H1 (cell line): ENCODE measurements at places on chromosomes 7 and 10. TPM values are rescaled to one million over a fixed set of nuclear protein-coding genes. Genes with fewer than 3 reads are reported as not detected.

DNA sequence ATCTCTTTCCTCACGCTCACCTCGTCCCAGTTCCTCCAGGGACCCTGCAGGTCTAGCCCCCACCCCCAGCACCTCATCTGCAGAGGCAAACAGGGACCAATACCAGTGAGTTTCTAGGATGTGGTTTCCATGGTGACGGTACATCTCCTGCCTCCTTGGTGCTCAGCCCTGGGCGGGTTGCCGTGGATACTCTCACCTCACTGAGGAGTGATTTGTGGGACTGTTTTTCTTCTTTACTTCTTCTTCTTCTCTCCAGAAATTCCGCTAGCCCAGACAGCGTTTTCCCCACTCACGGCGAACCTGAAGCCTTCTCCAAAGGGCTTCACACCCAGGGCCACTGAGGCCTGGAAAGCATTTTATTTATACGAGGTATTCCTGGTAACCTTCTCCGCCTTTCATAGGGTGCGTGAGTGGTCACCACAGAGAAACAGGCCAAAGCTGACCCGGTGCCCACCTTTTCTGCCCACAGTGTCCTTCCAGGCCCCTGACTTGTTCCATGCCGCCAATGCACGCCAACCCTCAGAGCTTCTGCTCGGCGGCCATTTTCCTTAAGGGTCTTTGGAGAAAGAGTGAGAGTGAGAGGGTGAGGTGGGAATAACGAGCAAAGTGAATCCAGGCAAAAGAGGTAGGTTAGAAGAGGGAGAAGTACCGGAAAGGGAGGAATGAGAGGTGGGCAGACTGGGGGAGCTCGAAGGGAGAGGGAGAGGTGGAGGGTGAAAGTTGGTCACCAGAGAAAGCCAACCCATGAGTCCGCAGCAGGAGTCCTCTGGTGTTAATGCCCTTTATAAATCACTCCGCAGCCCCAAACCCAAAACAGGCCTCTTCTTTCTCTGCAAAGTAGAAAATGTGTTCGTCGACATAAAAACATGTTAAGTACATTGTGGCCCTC lies 15.5 kb downstream of the FAM241B start:
- DNase-seq, result no peak

- no peak for DNase-seq
Observed at GRCh38 chr7:18020138-18020715, 7.4 kb downstream of the PRPS1L1 start.

DNA sequence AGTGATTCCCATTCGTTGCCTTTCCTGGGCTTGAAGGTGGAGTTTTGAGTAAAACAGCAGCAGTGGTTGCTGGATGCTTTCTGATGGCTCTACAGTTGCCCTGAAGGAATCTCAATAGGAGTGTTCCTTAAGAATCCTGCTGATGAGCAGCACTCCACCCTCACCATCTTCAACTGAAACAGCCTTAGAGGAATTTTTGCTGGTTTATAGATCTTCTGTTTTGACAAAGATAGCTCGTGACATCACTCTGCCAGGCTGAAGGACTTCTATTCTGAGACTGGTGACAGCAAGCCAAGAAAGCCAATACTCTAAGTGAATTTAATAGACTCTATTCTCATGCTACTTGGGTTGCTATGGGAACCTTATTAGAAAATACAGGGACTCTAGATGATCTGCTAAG lies 1014.7 kb downstream of the NRG3 start:
- DNase-seq, result no peak

Gene FAM180A
- total RNA-seq, result not detected in 2 replicates

Gene GTF2IRD1
- 45.4 and 46.5 TPM in 2 replicates for total RNA-seq

- DNase-seq, result no peak
Observed at GRCh38 chr10:61781969-61782403, 119.3 kb downstream of the CABCOCO1 start.

- no peak for DNase-seq
Observed at GRCh38 chr10:110408943-110409342, 88.8 kb upstream of the DUSP5 start.

Gene PTF1A
- not detected in 2 replicates for total RNA-seq

DNA sequence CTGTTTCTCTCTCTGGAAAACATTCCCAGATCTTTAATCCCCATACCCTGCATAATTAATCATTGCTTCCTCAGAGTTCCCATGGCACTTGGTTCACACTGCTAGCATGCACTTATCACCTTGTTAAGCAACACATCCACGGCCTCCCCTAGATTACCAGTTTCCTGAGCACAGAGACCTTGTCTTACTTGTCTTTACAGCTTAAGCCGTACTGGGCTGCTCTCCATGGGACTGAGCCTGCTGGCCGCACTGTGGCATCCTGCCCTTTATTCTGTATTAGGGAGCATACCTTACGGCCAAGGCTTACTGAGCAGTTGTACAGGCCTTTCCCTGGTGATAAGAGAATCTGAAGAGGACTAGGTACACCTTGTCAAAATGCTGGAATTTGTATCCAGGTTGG lies 190.2 kb downstream of the REEP3 start:
- DNase-seq, result no peak

Gene FOXK1
- 8.5 and 8.6 TPM in 2 replicates for total RNA-seq

Gene ZNF33B
- 29.7 and 33.4 TPM in 2 replicates for total RNA-seq

Gene KCNMA1
- 9.5 and 11.1 TPM in 2 replicates for total RNA-seq
